ENCODE measurements at places on chromosomes 12 and 14.

DNA sequence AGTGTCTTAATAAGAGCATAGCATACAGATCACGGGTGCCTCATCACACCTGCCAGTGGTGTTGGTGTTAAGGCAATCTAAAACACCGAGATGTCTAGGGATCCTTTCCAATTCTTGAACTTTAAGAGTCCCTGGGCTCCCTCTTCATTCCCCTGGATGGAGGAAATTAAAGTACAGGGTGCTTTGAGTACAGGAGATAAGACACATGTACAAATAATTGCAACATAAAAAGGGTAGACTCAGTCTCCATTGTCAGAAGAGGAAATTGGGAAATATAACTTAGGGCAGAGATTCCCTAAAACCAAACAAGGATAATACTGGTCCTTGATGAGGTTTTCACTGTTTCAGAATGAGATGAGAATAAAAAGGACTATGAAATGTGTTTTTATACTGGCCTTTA lies 34.9 kb downstream of the SCFD1 start:
- DNase-seq, result no peak

- DNase-seq, result no peak
Measured at GRCh38 chr12:130715150-130715997, 725 bp downstream of the RIMBP2 start.

DNA sequence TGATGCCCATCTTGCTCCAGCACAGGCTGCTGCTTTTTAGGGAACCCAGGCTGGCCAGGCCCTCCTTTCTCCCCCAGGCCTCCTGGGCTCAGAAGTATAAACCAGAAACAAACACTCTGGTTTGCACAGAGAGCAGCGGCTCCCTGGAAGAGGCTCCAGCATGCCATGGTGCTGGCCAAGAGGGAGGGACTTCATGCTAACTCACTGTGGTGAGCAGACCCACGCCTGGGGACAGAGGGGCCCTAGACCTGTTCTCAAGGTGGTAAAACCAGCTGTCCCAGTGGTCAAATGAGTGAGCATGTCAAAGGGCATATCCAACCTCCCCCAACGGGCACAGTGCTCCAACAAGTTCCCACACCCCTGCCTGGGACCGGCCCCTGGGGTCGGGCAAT lies 15.5 kb downstream of the BCL11B start:
- DNase-seq, result no peak

DNA sequence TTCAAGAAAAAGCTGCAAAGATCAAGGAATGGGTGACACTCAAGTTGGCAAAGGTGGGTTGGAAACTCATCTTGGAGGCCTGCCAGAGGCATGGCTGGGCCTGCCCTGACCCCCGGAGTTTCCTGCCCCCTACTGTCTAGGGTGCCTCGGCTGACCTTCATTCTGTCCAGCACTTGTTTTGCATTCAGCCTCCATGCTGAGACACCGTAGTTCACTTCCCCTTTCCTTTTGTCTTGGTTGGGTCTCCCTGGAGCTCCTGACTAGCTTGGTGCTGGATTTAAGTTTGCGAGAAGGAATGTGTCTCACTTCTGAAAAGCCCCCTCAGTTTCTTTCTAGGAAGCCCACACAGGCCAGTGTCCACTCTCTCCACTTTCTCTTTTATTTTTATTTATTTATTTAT lies 26.5 kb downstream of the PLEKHH1 start:
- DNase-seq, result no peak

DNA sequence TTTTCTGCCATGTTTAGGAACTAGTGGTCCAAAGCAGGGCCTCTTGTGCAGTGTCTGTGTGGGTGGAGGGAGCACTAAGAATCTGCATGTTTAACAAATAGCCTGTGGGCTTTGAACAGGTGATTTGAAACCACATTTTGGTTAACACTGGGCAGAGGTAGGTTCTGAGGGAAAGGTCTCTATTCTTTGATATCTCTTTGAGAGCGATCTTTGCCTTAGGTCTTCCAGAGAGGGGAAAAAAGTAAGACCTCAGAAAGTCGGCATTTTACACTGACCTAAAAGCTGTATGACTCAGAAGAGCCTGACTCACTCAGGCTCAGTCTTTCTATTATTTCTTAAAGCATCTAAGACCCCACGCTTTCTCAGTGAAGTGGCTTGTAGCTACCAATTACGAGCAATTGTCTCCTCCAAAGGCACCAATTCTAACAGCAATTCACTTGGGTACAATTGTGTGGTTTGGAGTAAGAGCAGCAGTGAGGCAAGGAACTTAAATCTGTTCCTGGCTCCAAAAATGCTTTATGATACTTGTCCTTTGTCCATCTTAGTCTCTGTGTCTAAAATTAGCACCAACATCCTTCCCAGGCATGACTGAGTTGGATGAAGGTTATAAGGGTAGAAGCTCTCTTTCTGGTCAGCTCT lies 8.8 kb downstream of the EIF2B2 start:
- peak; percentile 29 for DNase-seq

DNA sequence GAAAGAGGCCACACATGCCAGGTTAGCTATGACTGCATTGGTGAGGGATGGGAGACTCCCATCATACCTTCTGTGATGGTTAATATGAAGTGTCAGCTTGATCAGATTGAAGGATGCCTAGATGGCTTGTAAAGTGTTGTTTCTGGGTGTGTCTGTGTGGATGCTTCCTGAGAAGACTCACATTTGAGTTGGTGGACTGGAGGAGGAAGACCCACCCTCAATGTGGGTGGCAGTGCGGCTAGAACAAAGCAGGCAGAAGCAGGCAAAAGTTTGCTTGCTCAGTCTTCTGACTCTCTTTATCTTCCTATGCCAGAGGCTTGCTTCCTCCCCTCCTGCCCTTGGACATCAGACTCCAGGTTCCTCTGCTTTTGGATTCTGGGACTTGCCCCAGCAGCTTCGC lies 88.2 kb downstream of the SSPN start:
- DNase-seq, result no peak

DNA sequence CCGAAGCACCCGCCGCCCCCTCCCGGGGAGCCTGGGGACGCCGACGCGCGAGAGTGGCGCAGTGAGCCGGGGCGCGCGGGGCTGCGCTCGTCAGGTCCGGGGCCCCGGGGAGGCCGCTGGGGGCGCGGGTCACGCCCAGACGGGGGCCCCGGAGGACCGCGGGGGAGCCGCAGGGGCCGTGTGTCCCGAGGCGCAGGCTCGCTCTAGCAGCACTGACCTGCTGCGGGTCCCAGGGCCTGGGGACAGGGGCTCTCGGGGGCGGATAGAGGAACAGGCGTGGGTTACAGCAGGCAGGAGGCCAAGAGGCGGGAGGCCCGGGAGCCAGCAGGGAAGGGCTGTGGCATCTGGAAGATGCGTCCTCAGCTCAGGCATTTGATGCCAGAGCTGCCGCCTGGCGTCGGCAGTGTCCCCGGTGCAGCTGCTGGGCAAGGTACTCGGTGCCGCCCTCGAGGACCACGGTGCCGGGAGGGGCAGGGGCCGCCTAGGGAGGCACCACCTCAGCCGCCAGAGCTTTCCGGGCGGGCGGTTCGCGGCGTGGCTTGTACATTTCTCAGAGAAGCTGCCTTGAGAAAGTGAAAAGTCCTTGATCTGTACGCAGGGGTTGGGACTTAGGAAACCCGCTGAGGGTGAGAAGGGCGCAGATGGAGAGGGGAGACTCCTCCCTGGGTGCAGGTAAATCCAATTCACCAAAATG lies 1.2 kb downstream of the WNT5B start:
- no peak for DNase-seq

Measured in activated CD4-positive, alpha-beta T cell treated with anti-CD3 and anti-CD28 coated beads, Interleukin-2, amount 50 U/mL, for 16 hours (primary cell).